ENCODE measurements at places on chromosomes 4 and X. TPM values are rescaled to one million over a fixed set of nuclear protein-coding genes. Genes with fewer than 3 reads are reported as not detected.
A peak's percentile ranks its signal among the peaks of the same experiment; 100 is the strongest.

DNA sequence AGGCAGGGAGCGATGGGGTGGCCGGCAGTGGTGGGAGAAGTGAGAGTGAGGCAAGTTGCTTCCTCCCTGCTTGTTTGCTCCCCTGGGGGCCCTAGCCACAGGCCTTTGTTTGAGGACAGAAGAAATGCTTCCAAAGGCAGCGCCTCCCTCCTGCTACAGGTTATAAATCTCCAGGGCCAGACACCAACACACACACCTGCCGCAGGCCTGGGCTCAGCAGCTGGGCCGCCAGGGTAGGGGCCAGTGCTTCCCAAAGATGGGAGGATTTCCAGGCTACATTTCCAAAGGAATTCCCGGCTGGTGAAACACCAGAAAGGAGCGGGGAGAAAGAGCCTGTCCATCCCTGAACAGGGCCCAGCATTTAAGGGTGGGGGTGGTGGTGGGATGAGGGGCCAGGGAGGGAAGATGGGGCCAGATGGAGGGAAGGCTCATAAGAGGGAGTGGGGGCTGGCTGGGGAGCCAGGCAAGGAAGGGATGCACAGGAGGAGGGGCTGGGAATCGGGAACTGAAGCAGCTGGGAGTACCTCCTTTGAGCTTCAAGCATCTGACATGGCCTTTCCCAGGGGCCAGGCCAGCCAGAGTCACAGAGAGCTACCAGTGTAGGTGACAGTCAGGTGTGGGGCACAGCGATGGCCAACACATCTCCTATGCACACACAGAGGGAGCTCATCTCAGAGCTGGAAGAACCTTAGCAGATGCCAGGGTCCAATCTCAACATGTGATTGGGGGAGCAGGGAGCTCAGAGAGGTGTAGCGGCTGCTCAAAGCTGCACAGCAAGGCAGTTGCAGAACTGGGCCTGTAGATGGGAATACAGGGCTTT is 143.9 kb downstream of the PJA1 start:
- DNase-seq: no peak

SPANXN3 gene
- not detected for total RNA-seq

DNA sequence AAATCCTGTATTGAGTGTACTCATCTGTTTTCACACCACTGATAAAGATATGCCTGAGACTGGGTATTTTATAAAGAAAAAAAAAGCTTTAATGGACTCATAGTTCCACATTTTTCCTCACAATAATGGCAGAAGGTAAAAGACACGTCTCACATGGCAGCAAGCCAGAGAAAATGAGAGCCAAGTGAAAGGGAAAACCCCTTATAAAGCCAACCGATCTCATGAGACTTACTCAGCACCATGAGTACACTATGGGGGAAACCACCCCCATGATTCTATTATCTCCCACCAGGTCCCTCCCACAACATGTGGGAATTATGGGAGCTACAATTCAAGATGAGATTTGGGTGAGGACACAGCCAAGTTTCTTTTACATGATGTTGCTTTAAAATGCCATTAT is 171.9 kb downstream of the GALNTL6 start:
- DNase-seq: no peak

RPS6KA6 gene
- 26.8 TPM for total RNA-seq

DNA sequence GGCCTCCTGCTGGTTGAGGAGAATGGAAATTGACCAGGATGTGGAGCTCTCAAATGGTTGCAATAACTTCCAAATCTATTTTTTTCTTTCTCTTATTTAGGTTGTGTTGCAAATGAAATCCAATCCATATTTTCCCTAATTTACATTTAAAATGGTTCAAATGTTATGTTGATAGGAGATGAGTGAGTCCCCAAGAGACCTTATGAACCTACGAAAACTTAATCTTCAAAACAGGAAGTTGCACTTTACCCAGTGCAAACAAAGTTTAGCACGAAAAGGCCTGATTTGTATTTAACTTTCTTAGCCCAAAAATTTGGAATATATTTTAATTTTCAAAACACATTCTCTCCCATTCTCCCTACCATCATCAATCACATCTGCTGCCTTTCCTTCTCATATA is 59.3 kb upstream of the NDP start:
- DNase-seq: no peak

- DNase-seq: no peak
Measured at GRCh38 chr4:7395645-7396044, 39.1 kb downstream of the PSAPL1 start.

GRCh38 chr4:152785639-152786615 is 6.2 kb downstream of the ARFIP1 start:
- DNase-seq: no peak

GRCh38 chrX:110041980-110042379 is 39.1 kb downstream of the TMEM164 start:
- DNase-seq: no peak

CCDC110 gene
- total RNA-seq: 1.7 TPM

- DNase-seq: no peak
Measured at GRCh38 chr4:5067908-5068307, 16.6 kb downstream of the STK32B start.

DNA sequence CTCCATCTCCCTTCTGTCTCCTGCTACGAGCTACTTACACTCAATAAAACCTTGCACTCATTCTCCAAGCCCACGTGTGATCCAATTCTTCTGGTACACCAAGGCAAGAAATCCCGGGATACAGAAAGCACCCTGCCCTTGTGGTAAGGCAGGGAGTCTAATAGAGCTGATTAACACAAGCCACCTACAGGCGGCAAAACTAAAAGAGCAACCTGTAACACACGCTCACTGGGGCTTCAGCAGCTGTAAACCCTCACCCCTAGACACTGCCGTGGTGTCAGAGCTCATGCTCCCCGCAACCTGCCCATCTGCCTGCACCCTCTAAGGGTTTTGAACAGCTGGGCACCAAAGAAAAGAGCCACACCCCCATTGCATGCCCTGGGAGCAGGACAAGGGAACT is 755.4 kb upstream of the HTR2C start:
- DNase-seq: no peak

DNA sequence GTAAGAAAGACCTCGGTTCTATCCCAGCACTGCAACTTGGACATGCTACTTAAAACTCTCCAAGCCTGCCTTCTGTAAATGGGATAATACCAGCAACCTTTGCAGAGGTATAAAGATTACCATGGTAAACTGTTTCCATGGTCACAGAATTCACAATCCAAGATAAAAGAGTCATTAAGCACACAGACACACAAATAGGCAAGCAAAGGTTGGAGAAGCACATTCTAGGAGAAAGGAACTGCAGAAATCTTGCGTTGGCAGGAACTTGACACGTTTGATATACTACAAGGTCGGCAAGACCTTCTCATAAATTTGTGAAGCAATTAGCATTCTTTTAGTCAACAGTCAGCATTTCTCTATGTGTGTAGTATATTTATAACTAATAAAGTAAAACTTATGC is 12.3 kb upstream of the CHRNA9 start:
- DNase-seq: no peak

STK32B gene
- 25.9 TPM for total RNA-seq

- no peak for DNase-seq
Measured at GRCh38 chr4:150070464-150071170, 7.6 kb upstream of the DCLK2 start.

- no peak for DNase-seq
Measured at GRCh38 chr4:138087066-138087719, 155.0 kb downstream of the SLC7A11 start.

GRCh38 chrX:130645955-130646583 is 244.3 kb downstream of the RBMX2 start:
- no peak for DNase-seq

- no peak for DNase-seq
Measured at GRCh38 chr4:40394236-40394635, 59.1 kb downstream of the CHRNA9 start.

DNA sequence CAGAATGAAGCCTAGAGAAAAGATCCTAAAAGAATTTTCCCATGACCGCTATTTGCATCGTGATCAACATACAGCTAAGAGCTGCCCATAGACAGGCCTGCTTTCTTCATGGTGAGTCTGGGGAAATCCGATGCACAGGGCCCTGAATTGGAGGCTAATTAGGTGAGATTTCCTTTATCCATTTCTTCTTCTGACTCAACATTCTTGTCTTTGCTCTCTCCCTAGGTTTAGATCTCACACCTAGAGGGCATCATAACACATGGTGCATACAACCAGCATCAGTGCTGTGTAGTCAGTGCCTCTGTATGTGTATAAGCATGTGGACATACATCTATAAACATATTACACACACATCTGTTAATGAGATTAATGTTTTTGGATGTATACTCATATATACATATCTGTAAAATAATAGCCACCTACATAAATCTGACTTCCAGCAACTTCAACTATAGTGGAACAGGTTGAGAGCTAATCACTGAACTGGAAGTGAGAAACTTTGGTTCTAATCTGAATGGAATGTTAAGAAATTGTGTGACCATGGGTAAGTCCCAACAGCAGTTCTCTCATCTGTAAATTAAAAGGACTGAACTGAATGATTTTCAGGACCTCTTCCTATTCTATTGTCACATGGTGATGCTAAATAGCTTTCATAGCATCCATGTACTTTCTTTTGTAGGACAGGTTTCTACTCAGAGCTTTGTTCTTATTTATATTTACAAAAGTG is 17.5 kb downstream of the GATB start:
- DNase-seq: no peak

GRCh38 chr4:158571736-158572135 is 50.1 kb downstream of the RXFP1 start:
- DNase-seq: no peak

TNIP3 gene
- total RNA-seq: 0.47 TPM

TBC1D14 gene
- total RNA-seq: 213 TPM

- DNase-seq: peak; percentile 17
Measured at GRCh38 chrX:147912093-147912801, 528 bp downstream of the FMR1 start.

- no peak for DNase-seq
Measured at GRCh38 chr4:87121341-87122065, 98.9 kb downstream of the KLHL8 start.

DNA sequence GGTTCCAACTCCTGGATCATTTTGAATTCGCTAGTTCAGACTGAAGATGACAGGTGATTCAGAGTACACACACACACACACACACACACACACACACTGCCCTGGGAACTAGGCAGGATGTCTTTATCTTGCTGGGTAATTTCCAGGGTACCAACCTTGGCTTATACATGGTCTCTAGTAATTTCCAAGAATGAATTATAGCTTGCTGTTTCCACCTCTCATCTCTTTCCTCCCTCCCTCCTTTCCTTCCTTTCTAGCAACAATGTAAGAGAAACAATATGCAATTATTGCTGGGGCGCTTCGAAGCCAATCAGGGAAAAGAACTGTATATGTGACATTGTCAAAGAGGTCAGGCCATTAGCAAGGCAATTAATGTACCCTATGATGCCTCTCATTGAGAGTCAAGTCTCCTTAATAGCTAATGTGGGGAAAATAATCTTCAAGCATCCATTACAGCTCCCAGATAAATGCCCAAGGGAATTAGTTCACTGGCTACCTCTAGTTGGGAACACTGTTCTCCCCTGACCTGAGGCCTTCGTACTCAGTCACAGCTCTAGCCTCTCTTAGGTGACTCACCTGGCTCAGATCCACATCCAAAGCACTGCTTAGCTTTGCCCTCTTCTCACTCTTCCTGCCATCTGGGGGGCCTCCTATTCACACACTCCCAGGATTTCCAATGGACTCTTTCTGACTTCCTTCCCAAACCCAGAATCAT is 311.5 kb downstream of the PPP1R2C start:
- no peak for DNase-seq

DNA sequence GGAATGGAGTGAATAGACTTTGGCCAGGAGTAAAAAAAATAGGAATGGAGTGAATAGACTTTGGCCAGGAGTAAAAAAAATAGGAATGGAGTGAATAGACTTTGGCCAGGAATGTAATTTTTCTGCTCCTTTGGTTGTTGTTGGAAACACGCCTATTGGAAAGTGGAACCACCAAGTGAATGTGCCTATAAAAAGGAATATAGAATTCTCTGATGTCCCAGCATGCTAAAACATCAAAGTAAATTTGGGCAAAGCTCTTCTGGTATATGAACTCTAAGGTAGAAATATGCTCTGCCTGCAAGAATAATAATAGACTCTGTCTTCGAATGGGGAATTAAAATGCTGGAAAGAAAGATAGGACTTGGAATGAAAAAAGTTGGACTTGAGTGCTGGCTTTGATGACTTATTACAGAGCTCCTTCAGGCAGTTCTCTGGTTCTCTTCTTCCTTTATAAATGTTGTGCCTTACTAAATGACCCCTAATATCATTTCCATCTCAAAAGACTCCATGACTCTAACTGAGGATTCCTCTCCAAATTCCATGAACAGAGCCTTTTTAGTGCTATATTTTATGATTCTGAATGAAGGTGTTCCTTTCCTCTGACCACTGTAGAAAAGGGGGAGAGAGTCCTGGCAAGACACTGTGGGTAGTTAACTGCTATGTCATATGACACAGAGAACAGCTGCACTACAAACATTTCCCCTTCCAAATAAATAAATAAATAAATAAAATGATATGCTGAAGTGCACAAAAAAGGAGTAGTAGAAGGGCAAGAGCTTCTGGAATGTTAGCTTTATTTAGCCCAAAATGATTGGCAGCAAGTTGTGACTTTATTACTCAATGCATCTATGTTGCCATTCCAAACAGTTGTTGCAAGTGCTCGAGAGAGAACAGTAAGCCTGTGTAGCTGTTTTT is 13.5 kb upstream of the GBA3 start:
- DNase-seq: no peak

GRCh38 chr4:76256968-76257367 is 5.4 kb downstream of the FAM47E start:
- no peak for DNase-seq

- no peak for DNase-seq
Measured at GRCh38 chr4:116862592-116862991, 222.8 kb downstream of the TRAM1L1 start.
